Fibroblast of upper back skin (primary cell): ENCODE measurements at places on chromosomes 7 and 10.

DNA sequence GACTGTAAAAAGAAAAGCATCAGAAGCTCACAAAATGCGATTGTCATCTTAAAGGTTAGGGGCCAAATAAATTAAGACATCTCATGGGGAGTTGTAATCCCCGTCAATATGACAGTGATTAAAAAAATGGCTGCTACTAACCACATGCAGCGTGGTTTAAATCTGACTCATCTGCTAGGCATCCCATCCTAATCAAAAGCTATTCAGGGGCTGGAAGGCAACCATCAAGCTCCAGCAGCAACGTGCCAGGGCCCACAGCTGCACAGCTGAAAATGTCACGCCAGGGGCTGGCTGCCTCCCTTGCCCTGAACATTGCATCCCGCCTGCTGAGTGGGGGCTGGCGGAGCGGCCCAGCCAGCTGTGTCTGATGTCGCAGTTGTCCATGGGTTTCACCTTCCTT, 66.3 kb upstream of the FRMD4A start:
- DNase-seq: peak; percentile 99

GRCh38 chr7:35359423-35359822, 105.5 kb upstream of the TBX20 start:
- DNase-seq: no peak

GRCh38 chr7:19554581-19554980, 154.3 kb downstream of the POLR1F start:
- no peak for DNase-seq

DNA sequence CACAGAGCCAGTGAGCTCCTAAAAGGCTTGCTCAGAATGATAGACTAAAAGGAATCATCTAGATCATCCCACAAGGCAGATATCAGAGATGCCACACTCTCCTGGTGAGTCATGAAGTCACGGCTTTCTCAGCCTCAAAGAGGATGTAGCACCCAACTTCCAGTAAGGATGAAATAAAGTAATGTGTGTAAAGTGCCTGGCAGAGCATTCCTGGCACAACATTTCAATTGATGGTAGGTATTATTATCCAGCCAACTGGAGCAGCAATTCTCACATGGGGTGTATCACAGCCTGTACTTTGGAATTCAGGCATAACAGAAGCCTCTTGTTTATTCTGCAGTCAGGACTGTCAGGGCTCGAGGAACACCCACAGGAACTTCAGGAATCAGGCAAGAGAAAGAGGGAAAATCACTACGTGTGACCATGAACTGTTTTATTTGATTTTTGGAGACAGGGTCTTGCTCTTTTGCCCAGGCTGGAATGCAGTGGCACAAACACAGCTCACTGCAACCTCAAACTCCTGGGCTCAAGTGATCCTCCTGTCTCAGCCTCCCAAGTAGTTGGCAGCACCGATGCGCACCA, 5.3 kb upstream of the NAT16 start:
- DNase-seq: no peak

DNA sequence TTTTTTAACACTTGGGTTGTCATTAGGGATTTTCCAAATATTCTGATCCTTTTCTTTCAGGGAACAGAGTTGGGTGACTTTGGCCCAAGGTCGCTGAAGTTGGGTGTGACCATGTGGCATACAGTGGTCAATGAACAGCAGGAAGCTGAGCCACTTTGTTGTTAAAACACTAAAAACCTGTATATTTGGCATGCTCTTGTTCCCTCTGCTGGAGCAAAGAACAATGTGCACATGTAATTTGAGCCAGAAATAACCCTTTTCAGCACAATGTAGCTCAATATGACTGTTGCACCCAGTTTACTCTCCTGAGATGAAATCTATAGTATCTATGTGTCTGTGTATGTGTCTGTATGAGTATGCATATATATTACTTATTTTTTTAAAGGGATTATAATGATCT, 74.9 kb downstream of the ADCYAP1R1 start:
- peak; percentile 5 for DNase-seq

GRCh38 chr10:19946791-19947190, 130.6 kb downstream of the PLXDC2 start:
- DNase-seq: no peak

DNA sequence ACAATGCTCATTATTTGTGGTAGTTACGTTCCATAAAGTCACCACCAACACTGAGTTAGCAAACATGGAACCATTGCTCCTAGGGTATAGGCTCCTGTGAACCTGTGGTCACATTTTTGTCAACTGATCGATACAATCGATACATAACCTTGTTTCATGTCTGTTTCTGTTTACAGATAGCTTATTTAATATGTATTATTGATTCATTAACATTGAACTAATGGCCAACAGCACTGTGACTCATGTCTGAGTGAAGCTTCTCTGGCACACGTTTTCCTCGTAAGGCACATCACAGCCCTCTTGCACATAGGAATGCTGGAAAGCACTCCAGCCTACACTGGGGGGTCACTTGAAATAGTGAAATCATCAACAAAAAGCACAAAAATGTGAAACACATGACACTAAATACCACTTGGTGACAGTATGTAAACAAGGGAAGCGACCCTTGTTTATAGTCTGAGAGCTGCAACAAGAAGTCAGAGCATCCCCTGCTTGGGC, 27.0 kb downstream of the GHRHR start:
- DNase-seq: no peak
